ENCODE measurements at places on chromosomes 4 and X.

DNA sequence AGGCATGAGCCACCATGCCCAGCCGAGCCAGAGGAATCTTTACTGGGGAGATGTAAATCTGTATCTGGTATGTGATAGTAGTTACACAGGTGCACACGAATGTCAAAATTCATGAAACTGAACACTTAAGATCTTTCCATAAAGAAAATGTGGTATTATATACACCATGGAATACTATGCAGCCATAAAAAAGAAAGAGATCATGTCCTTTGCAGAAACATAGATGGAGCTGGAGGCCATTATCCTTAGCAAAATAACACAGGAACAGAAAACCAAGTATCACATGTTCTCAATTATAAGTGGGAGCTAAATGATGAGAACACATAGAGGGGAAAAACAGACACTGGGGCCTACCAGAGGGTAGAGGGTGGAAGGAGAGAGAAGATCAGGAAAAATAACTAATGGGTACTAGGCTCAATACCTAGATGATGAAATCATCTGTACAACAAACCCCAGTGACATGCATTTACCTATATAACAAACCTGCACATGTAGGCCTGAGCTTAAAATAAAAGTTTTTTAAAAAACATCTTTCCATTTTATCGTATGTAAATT, 7.8 kb downstream of the TMEM156 start:
- DNase-seq = no peak

- DNase-seq = peak; percentile 47
Measured at GRCh38 chrX:150163956-150164726, 199.0 kb upstream of the MAMLD1 start.

GRCh38 chr4:99715286-99715685, 57.7 kb upstream of the C4orf54 start:
- DNase-seq = no peak

DNA sequence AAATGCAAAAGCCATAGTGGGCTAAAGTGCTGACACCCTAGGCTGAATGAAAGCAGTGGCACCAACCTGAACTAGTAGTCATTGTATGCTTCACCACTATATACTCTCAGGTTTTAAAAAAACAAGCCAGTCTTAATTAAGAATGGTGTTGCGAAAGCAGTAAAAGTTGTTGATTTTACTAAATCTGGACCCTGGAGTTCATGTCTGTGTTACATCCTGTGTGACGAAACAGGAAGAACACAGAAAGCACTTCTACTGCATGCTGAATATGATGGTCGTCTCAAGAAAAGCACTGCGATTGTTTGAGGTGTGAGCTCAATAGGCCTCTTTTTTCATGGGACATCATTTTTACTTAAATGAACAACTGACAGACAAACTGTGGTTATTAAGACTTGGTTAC, 24.2 kb upstream of the GDPD2 start:
- peak; percentile 39 for DNase-seq

Measured in MCF 10A (cell line).